ENCODE measurements at places on chromosomes 1 and 21. TPM values are rescaled to one million over a fixed set of nuclear protein-coding genes. Genes with fewer than 3 reads are reported as not detected.

The OR14K1 gene
- not detected for total RNA-seq

The UQCRHL gene
- total RNA-seq: 8.6 TPM

The RNU1-3 gene
- total RNA-seq: 2,384 TPM

The KRTAP6-2 gene
- not detected for total RNA-seq

The OR10K1 gene
- total RNA-seq: not detected

The NDUFS2 gene
- total RNA-seq: 84.4 TPM

The DNAH14 gene
- total RNA-seq: 24.6 TPM

All from muscle of leg (tissue), 16 donors.